SJCRH30 (cell line): ENCODE measurements at places on chromosomes 12 and 14.

GRCh38 chr12:64320611-64321010, 69.9 kb downstream of the C12orf56 start:
- no peak overlapping the region for H3K27ac ChIP-seq
- H3K27me3 ChIP-seq: no peaks in the 10 kb centered on the region
- no peaks in the 10 kb centered on the region for H3K36me3 ChIP-seq
- no peak for DNase-seq

- no peaks in the 10 kb centered on the region for H3K27me3 ChIP-seq
- no peak overlapping the region for H3K27ac ChIP-seq
- no peaks in the 10 kb centered on the region for H3K36me3 ChIP-seq
- no peaks in the 10 kb centered on the region for H3K4me1 ChIP-seq
- no peak overlapping the region for H3K4me3 ChIP-seq
Measured at GRCh38 chr12:120997448-120997847, 18.8 kb downstream of the C12orf43 start.

GRCh38 chr12:106428384-106428783, 70.8 kb downstream of the POLR3B start:
- H3K27ac ChIP-seq: no peak overlapping the region
- no peaks in the 10 kb centered on the region for H3K4me1 ChIP-seq
- DNase-seq: no peak
- H3K27me3 ChIP-seq: no peaks in the 10 kb centered on the region

- H3K36me3 ChIP-seq: peaks cover 12% of the 10 kb centered on the region; the same call in 1 of the 2 replicates
- no peaks in the 10 kb centered on the region for H3K27me3 ChIP-seq
- no peak overlapping the region for H3K4me3 ChIP-seq
- DNase-seq: no peak
Measured at GRCh38 chr12:132064631-132065030, 79.5 kb downstream of the DDX51 start.

- H3K36me3 ChIP-seq: no peaks in the 10 kb centered on the region; the same call in 1 of the 2 replicates
- no peak for DNase-seq
- H3K27ac ChIP-seq: no peak overlapping the region
- no peak overlapping the region for H3K4me3 ChIP-seq
Measured at GRCh38 chr12:62264706-62265105, 4.5 kb downstream of the USP15 start.

- DNase-seq: no peak
- H3K4me3 ChIP-seq: no peak overlapping the region
- H3K4me1 ChIP-seq: no peaks in the 10 kb centered on the region
Measured at GRCh38 chr14:24206260-24207103, 986 bp downstream of the TSSK4 start.
